ENCODE measurements at places on chromosomes 6 and 20.

DNA sequence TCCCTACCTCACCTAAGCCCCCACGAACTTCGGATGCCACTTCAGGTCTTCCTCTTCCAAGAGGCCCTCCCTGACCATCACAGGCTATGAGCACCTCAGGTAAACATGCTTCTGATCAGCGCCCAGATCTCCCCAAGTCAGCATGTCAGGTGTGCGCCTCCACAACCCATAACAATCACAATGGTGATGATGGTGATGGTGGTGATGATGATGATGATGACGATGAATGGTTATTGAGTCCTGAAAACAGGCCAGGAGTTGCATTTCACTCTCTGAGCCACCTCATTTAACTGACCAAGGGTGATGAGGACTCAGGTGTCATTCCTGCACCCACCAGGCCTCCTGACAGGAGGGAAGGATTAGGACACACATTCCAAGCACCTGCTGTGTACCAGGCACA is 426.6 kb upstream of the SULF2 start:
- no peak for DNase-seq

DNA sequence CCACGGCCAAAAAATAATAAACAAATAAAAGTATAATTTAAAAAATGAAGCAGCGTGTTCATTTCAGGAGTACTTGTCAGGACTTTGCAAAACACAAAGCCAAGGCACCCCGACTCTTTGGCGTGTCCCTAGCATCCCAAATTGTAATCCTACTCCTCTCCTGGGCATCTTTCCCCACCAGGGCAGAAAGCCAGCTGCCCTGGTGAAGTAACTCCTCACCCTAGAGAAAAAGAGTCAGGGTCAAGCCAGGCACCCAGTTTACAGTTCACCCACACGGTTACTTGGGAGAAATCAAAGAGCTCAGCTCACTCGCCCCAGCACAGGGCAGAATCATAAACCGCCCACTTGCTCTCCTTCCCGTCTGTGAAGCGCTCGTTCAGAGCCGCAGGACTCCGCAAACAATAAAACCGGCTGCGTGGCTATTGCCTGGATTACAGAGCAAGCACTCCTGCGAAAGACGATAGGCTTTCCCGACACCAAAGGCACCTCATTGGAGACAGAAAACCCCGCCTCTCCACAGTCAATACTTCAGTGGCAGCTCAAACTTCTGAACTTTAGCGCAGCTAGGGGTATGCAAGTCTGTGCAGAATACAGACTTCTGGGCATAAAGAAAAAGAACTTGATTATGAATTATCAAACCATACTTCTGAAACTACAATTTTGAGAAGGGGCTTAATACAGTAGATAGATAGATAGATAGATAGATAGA is 73.0 kb upstream of the NHSL1 start:
- DNase-seq, result peak; percentile 84

DNA sequence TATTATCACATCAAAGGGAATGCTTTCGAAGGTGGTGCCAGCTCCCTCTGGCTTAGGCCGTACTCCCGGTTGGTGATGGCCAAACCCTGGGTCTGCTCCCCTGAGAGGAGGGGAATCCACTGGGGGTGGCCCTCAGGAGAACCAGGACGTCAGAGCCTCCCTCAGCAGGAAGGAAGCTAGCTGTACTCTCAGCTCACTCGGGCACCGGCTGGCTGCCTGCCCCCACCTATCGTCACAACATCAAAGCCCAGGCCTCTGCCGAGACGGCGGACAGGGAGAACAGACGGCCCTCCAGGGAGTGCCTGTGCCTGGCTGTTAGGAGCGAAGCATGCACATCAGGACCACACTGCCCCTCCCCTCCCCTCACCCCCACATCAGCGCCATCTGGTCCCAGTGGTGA is 9.2 kb upstream of the PGC start:
- DNase-seq, result no peak

- DNase-seq, result no peak
Observed at GRCh38 chr6:50992232-50992631, 173.6 kb downstream of the TFAP2B start.

GRCh38 chr6:17415321-17415720 is 21.9 kb downstream of the CAP2 start:
- DNase-seq, result no peak

GRCh38 chr20:51678026-51678697 is 90.0 kb downstream of the ATP9A start:
- DNase-seq, result peak; percentile 89

DNA sequence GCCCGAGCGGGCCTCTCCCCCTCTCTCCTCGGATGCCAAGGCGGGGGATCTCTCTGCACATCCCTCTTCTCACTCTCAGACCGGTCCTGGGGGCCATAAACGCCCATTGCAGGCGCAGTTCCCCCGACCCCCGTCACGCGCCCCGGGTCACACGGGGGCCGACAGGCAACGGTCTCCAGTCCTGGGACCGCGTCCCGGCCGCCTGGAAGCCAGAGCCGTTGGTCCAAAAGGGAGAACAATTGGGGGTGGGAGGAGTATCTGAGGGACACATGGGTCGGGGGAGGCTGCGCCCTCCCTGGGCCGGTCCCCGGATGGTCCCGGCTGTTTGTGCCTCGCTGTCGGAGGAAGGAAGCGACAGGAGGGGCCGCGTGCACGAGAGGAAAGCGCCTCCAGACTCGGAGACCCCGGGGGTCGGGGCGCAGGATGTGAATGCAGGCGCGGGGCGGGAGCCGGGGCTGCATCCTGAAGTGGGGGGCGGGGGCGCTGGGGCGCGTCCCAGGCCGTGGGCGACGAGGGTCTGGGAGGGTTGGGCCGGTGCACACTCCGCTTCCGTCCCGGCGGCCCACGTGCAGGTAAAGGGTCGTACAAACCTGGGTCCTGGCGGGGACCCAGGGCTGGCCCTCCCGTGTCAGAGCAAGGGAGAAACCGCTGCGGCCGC is 903 bp downstream of the SLC4A11 start:
- DNase-seq, result no peak

DNA sequence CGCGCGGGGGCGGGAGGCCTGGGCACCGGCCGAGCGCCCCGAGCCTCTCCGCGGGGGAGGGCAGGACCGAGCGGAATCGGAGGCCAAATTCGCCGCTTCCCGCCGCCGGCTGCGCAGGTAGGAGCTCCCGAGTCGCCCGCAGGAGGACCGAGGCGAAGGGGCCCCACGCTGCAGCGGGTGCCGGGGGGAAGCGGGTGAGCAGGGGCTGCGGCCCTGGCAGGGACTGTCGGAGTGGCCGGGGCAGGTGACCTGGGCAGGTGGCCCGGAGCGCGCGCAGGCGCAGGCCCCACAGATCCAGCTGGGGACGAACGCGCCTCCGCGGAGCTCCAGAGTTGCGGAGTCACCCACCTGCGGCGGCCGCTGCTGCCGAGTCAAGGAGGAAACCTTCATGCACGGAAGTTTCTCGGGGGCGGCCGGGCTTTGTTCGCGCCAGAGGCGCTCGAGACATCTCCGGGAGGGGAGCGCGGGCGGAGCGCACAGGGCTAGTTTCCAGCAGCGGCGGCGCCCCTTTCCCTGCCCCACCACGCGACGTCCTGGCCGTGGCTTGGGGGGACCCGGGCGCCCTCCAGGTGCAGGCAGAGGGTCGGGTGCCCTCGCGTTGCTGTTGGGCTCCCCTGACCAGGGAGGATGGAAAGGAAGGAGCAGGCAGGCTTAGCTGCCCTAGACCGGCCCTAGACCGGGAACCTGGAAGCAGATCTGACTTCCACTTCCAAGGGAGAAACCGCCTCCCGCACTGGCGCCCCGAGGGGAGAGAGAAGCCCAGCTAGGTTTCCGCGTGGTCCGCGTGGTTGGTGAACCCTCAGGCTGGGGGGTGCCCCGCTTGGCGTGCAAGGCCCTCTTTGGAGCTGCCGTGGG is 590 bp downstream of the SLCO4A1 start:
- peak; percentile 43 for DNase-seq

GRCh38 chr6:55069132-55069781 is 105.1 kb upstream of the HCRTR2 start:
- peak; percentile 19 for DNase-seq

GRCh38 chr6:166420351-166420750 is 37.6 kb upstream of the MPC1 start:
- no peak for DNase-seq

Data from NCI-H2171 treated with DMSO at 0.1 percent for 48 hours (cell line).